ENCODE measurements at places on chromosomes 5 and 9.

- no peak for DNase-seq
Observed at GRCh38 chr5:62312036-62312435, 6.0 kb downstream of the KIF2A start.

GRCh38 chr5:160770718-160771117, 81.3 kb downstream of the ATP10B start:
- no peak for DNase-seq

DNA sequence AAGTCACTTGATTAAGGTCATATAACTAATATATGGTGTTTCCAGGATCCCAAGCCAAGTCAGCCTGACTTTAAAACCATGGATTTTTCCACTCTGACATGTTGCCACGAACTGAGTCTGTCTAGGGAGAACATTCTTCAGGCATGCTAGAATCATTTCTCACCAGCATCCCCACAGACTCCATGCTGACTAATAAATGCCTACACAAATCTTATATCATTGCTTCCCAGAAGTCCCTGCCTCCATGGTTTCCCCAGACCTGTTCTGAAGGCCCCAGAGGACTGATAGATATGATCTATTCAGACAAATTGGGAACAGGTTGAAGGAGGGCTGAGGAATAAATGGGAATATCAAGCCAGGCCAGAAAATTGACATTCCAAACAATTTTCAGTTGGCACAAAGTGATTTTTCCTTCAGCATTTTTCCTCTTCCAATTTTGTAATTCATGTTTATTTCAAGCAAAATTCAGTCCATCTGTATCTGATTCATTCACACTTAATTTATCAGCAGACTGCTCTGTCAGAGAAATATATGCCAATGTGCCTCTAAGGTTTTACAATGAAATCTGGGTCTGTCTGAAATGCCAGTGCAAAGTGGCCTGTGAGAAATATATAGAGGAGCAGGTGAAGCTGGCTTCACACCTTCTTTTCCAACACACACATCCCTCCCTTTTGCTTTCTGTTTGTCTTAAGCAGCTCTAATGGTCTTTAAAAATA, 413.6 kb upstream of the TNC start:
- no peak for DNase-seq

GRCh38 chr5:141753971-141754713, 72.1 kb upstream of the ARAP3 start:
- no peak for DNase-seq

DNA sequence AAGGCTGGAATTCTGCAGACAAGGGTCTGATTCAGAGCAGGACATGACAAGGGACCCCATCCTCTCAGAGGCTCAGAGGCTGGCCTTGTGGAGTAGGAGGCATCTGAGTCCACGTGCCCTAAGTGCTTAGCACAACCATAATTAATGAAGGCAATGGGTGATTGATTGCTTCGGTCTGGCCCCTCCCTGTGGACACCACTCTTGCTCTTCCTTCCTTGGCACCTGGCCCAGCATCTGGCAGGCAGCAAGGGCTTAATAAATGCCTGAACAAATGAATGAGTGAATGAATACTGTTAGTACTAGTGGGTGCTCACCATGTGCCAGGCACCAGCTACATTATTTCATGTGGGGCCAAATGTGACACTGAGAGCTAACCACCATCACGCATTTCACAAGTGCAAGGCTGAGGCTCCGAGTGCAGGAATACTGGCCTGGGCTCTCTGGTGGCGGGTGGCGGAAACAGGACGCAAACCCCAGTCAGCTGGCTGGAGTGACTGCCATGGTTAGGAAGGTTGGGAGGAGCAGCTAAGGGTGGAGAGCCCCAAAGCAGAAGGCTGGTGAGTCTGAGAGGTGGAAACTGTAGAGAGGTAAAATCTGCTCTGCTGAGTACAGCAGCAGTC, 53.6 kb downstream of the ASS1 start:
- DNase-seq = no peak

DNA sequence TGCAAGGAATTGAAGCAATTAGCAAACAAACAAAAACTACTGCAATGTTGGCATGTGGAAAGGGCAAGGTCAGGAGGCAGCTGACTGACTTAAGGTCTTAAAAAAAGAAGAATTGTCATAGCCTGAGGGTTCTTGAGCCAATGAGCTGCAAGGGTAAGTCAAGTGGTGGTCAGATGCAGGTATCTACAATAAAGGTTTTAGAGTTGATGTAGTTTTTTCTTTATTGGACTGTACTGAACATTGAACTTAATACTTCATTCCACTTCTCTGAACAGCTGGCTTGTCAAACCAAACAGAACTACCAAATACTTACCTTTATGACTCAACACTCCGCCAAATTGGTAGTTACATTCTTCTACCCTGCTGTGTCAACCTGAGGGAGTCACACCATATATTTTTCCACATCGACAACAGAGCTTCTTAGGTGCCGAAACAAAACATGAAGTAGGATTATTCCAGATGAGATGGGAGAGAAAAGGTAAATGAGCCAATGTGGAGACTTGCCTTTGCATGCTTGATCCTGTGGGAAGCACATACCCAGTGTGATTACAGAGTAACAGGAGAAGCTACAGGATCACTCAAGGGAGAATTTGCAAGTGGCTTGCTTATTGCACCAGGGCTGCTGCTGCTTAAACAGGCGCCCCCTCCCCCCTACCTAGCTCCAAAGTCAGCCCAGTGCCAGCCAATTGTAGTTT, 35.3 kb downstream of the EQTN start:
- no peak for DNase-seq

- no peak for DNase-seq
Observed at GRCh38 chr5:35822511-35822910, 34.2 kb upstream of the IL7R start.

DNA sequence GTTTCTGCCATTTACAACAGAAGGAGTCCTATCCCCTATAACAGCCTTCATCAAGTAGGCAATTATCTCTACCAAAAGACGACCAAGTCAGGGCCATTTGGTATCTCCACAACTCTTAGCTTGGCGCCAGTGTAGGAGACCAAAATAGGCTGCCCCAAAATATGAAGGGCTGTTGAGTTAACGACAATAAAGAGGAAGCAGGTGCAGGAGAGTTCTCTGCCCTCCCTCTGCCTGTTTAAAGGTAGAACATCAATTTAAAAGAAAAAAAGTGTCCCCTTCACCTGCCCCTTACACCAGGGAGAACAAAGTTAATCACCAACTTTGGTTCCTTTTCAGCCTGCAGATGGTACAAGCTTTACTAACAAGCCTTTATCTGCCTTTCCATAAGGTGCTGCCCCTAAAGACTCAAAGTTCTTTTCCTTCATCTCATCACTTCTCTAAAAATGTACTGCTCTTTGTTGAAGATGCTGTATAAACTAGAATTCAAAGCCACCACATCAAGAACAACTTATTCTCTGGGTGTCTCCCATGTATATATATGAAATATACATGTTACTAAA, 33.3 kb downstream of the PPP1R2B start:
- no peak for DNase-seq

- no peak for DNase-seq
Observed at GRCh38 chr9:137349471-137350033, 47.5 kb upstream of the NRARP start.

DNA sequence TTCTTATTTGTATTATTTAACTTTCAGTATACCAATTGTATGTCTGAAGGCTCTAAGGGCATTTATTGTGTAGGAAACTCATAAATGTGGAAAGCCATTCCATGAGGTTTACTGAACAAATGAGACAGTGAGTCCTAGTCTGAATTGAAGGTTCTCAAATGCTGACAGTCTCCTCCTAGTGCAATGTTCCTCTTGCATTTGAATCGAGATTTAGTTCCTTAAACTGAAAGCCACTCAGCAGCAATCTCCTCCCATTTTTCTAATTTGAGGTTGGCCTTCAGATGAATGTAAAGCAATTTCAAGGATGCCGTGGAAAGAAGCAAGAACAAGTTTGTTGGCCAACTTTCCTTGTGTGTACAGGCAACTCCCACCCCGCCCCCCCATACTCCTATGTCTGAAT, 493.2 kb upstream of the KLF4 start:
- DNase-seq = no peak

- no peak for DNase-seq
Observed at GRCh38 chr9:125079931-125080330, 63.4 kb downstream of the SCAI start.

- no peak for DNase-seq
Observed at GRCh38 chr9:78133751-78134150, 102.1 kb upstream of the CEP78 start.

DNA sequence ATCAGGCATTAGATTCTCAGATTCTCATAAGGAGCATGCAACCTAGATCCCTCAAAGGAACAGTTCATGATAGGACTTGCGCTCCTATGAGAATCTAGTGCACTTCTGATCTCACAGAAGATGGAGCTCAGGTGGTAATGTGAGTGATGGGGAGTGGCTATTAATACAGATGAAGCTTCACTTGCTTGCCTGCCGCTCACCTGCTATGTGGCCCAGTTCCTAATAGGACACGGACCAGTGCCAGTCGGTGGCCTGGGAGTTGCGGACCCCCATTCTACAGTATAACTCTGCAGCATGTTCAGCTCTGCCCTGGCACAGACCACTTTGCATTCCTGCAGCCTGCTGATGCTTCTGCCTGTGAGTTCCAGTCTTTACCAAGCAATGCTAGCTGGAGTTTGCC, 581.3 kb upstream of the KLF4 start:
- no peak for DNase-seq

DNA sequence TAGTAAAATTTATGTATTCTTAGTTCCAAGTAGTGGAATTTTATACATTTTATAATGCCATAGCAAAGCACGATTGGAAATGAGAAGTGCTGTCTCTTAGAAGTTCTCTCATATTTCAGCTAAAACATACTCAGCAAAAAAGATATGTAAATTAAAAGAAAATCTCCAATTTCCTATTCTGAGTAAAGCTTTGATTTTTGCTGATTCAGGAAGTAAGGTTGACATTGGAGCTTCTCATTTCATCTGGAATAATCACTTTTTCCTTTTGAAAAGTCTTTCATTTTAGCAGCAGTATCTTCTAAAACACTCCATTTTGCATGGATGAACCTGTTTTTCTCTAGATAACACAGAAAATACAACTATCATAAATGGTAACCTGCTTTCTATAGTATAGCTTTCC, 121.0 kb downstream of the ZCCHC7 start:
- no peak for DNase-seq

- DNase-seq = no peak
Observed at GRCh38 chr9:135346438-135347050, 133.0 kb upstream of the PPP1R26 start.

DNA sequence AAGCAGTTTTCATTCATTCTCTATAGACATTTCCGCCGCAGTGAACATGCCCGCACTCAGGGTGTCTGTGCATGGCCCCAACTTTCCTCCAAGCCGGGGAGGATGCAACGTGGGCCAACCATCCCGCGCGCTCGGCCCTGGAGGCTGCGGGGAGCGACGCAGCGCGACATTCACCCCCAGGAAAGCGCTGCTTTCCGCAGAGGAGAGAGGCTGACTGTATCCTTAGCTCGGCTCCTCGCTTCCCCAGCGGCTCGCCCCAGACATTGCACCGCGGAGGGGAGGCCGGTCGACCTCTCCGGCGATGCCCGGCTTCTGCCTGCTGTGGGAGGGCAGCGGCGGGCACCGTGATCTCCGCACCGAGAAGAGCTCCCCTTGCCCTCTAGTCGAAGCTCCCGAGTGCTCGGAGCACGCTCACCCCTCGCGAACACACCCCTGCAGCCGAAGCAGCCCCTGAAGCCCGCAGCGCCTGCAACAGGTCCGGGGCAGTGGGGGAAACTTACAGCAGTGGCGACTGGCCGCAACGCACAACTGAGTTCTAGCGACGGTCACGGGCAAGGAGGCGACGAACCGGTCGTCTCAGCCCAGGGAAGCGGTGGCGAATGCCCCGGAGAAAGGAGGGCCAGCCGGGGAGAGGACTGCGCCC, 600 bp downstream of the ENC1 start:
- DNase-seq = no peak

- no peak for DNase-seq
Observed at GRCh38 chr5:147619281-147619878, 109.5 kb upstream of the DPYSL3 start.

DNA sequence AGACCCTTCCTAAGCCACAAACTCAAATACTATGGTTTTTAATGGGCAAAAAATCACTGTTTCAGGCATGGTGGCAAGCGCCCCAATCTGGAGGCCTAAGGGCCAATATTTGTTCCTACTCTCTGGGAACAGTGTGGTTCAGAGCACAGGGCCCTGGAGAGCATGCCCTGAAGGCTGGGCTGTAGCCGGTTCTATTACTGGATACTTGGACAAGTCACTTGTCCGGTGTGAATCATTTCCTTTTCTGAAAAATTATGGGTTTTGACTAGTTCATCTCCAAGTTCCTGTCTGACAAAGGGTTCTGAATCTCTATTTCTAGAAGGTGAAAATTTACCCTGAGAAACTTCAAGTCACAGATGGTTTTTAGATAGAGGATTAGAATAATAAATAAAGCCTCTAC, 75.0 kb downstream of the OTULIN start:
- DNase-seq = no peak

DNA sequence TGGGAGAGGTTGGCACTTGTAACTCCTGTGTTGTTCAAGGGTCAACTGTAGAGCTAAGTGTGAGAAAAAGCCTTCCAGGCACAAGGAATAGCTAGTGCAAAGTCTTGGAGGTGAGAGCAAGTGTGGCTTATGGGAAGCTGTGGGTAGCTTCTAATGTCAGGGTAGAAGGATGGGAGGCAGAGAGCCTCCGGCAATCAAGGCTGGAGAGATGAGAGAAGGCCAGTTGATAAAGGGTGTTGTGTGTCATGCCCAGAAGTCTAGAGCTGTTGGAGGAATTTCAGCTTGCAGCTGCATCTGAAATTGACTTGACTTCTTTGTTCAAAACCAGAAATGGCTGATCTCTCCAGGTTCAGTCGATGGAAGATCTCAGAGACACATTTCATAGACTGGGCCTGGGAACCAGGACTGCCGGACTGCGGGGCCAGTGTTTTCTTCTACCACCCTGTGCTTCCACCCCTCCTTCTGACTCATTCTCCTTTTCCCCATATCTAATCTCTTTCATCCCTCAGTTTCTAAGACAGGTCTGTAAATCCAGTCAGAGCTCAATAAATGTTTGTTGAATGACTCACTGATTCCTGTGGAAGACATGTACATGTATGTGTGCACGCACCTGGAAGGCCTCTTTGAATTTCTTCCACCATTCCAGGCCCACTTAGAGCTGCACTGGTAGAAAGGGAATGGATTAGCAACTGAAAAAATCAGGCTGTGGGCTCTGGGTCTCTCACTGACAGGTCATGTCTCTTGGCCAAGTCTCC, 67.8 kb upstream of the KLF4 start:
- no peak for DNase-seq

DNA sequence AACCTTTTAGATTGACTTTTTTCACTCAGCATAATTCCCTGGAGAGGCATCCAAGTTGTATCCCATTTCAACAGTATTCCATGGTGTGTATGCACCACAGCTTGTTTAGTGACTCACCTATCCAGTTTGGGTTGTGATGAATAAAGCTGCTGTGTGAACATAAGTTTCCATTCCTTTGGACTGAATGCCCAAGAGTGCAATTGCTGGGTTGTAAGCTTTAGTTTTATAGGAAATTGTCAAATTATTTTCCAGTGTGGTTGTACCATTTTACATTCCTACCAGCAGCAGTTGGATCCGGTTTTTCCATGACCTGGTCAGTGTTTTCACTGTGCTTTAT, 60.9 kb upstream of the TMED7 start:
- DNase-seq = no peak

- DNase-seq = no peak
Observed at GRCh38 chr9:84636436-84636835, 33.1 kb upstream of the NTRK2 start.
